ENCODE measurements at places on chromosomes 13 and 19. TPM values are rescaled to one million over a fixed set of nuclear protein-coding genes. Genes with fewer than 3 reads are reported as not detected.

GRCh38 chr19:30069535-30070197, 127.6 kb downstream of the URI1 start:
- DNase-seq, result no peak

DNA sequence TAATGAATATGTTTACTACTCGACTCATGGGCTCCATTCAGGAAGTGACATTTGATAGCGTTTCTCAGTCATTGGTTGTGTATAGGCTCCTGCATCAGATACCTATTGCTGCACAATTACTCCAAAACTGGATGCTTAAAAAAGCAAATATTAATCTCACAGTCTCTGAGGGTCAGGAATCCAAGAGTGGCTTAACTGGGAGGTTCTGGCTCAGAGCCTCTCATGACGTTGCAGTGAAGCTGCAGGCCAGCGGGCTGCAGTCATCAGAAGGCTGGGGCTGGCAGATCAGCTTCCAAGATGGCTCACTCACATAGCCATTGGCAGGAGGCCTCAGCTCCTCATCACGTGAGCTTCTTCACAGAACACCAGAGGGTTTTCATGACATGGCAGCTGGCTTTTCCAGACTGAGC, 525.1 kb upstream of the NBEA start:
- peak; percentile 42 for DNase-seq

ABCA7 gene
- 33.7 TPM for total RNA-seq

- peak; percentile 15 for DNase-seq
Observed at GRCh38 chr13:24618011-24618955, 61.9 kb upstream of the ATP12A start.

SIGLEC8 gene
- 0.49 TPM for total RNA-seq
